Umbilical cord (tissue), 2 donors: ENCODE measurements at places on chromosomes 16 and 17. TPM values are rescaled to one million over a fixed set of nuclear protein-coding genes. Genes with fewer than 3 reads are reported as not detected.

The ZFPM1 gene
- 1.7 TPM for total RNA-seq

The AOC2 gene
- total RNA-seq = 1.4 TPM

The C16orf92 gene
- total RNA-seq = 8.9 TPM

DNA sequence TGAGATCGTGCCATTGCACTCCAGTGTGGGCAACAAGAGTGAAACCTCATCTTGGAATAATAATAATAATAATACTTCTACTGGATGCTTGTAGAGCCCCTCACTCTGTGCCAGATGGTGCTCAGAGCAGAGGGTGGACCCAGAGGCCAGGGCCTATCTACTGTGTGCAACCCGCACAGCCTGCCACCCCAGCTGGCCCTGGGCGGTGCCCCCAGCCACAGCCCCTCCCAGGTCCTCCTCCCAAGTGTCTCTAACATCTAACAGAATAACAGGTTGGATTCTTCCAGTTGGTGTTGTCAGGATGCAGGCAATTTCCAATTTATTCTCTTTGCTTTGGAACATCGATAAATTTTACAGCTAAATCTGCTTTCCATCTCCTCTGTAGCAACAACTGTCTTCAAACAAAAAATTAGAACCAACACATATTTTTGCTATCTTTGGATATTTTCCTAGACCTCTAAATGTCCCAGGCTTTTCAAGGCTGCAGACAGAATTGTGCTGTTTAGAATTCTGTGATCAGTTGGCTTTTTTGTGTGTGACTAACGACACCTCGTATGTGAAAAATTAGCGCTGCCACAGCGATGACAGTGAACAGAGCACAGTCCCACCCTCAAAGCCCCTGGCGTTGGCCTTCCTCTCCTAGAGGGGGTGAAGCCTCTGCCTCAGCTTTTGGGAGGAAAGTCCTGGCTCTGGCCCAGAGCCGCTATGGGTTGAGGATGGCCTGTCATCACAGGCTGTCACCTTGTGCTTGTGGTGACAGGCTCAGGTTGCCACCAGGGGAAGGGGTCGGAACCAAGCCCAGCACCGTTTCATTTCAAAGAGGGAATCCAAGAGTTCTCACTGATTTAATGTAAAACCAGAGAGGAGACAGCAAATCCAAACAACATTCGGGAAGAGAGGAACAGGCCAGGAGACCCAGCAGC is 7.6 kb upstream of the EVPL start:
- DNase-seq = no peak

- DNase-seq = no peak
These were observed 3.9 kb upstream of the SMPD3 start for GRCh38 chr16:68452176-68452575.

DNA sequence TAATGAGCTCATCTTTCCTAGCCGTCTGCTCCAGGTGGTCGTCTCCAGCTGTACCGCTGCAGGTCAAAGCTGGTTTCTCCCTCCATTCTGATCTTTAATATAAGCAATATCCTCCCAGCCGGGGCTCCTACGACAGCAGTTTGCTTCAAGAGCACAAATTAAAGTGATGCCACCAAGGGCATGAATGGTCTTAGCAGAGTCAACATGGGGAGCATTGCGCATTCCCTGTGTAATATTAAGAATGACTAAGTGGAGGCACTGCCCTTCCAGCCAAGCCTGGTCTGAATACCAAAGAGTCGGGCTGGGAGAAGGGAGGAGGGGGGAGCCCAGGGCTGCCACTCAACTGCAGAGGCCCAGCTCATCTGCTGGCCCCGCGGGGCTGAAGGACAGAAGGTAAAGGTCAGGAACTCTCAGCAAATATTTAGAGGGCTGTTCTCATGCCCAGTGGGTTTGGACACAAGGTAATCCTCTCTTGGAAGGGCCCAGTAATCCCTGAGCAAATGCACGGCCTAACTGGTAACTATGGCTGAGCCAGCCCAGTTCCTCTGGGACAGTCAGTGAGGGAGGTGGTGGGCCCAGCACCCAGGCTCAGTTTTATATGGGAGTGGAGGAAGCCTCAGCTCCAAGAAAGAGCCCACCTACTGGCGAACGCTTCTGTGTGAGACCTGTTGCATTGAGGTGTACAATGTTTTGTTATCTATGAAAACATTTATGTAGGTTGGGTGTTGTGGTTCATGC is 121.2 kb downstream of the IRX3 start:
- DNase-seq = no peak

GRCh38 chr17:45869676-45870341 is 24.5 kb upstream of the MAPT start:
- no peak for DNase-seq
